ENCODE measurements at places on chromosomes 7 and 10.

DNA sequence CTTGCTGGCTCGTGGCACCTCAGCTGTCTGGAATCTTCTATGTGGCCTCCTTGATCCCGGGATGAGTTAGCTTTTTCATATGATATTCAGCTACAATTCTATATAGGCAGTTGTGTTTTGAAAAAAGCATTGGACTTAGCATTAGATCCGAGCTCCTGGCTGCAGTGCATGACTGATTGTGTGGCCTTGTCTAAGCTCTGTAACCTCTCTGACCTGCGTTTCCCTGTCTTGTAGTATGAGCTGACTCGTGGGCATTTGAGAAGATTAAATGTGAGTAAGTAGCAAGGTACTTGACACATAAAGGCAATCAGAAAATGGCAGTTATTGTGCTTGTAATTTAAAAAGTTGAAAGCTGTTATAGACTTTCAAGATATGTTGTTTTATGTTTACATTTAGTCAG, 85.9 kb downstream of the CCNY start:
- no peak for DNase-seq

DNA sequence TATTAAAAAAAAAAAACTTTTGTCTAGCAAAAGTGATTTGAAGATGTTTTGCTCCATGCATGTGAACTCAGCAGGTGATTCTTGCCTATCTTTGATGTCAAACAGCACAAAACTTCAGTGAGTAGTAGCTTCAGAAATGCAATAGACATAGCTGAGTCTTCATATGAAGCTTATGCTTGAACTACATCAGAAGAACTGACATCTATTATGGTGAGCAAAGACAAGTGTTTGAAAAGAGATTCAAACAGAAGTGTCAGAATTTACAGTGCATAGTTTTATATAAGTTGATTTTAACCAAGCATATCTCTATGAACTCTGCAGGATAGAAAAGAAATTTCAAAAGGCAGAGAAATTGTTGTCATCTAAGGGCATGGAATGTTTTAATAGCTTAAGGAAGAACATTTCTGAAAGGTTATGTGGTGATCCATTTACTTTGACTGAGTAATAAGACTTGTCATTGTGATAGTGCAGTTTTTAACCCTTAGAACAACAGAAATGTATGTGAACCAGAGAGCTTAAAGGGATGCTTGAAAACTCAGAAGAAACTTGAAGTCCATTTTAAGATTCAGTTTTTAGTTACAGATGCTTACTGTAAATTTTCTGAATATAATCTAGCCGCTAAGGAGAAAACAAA, 351.4 kb downstream of the MDFIC start:
- DNase-seq, result no peak

GRCh38 chr7:29453021-29453420, 110.6 kb upstream of the PRR15 start:
- no peak for DNase-seq

DNA sequence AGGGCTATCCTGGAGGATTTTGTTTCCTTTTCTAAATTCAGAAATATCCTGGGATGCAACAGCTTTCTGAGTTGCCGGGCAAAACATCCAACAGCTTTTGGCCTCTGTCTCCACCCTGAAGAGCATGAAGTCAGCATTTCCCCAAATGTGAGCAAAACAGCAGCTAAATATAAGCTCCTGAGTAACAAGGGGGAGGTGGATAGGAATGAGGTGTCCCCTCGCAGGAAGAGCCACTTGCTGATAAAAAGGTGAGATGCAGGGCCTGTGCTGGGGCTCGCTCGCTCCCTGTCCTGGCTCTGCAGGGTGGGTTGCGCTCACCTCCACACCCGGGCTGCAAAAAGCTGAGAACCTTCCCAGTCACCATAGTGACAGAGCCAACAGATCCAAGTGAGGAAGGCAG, 264.3 kb downstream of the ZEB1 start:
- no peak for DNase-seq

GRCh38 chr10:37003126-37003525, 122.3 kb upstream of the ANKRD30A start:
- no peak for DNase-seq

- DNase-seq, result no peak
Observed at GRCh38 chr10:71863203-71863602, 12.2 kb upstream of the PSAP start.
